CD4-positive, alpha-beta memory T cell (primary cell): ENCODE measurements at places on chromosomes 5 and 9.

GRCh38 chr5:181229996-181230395 lies 6.9 kb downstream of the TRIM41 start:
- no peak for DNase-seq

GRCh38 chr5:67903656-67904055 lies 311.9 kb upstream of the PIK3R1 start:
- DNase-seq: no peak

DNA sequence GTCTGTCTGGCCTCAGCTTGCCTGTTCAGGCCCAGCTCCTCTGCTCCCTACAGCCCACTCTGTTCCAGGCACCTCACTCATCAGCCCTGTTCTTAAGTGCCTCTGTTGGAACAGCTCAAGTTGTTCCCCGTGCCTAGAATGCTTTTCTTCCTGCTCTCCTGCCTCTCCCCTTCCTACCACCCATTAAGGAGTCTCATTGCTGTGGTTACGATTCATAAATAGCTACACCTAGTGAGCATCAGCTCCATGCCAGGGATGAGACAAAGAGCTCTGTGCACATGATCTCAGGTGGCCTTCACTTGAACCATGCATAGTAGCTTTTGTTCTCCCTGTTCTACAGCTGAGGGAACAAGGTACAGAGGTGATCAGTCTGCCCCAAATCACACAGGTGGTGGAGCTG lies 54.3 kb downstream of the PSD2 start:
- DNase-seq: no peak

DNA sequence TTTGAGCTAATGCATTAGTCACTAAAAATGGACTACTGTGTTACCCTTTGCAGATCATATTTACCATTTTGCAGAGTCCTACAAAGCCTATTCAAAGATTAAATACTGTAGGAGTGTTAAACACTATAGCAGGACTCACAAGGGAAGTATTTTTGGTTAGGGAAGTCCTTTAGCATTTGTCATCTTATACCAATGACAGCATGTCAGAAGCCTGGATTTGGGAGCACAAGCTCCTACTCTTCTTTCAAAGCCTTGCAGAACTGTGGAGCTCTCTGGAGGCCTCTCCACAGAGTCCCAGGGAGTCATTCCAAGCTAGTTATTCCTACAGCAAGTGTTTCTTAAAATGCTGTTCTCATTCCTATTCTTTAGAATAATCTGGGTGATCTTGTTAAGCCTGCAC lies 288.8 kb downstream of the PIK3R1 start:
- no peak for DNase-seq

GRCh38 chr9:31799953-31800609 lies 584.4 kb upstream of the ACO1 start:
- no peak for DNase-seq

- no peak for DNase-seq
Observed at GRCh38 chr5:149154650-149155049, 13.4 kb downstream of the ABLIM3 start.

GRCh38 chr5:34038838-34039237 lies 4.2 kb downstream of the C1QTNF3 start:
- DNase-seq: no peak

GRCh38 chr5:158648631-158649030 lies 451.1 kb downstream of the EBF1 start:
- no peak for DNase-seq

- no peak for DNase-seq
Observed at GRCh38 chr5:1484730-1485578, 38.8 kb downstream of the LPCAT1 start.

- DNase-seq: no peak
Observed at GRCh38 chr5:18113721-18114120, 479.5 kb downstream of the TAF11L14 start.

GRCh38 chr9:95727947-95728520 lies 147.5 kb upstream of the ERCC6L2 start:
- no peak for DNase-seq

- no peak for DNase-seq
Observed at GRCh38 chr5:104345222-104346016, 782.8 kb upstream of the NUDT12 start.

DNA sequence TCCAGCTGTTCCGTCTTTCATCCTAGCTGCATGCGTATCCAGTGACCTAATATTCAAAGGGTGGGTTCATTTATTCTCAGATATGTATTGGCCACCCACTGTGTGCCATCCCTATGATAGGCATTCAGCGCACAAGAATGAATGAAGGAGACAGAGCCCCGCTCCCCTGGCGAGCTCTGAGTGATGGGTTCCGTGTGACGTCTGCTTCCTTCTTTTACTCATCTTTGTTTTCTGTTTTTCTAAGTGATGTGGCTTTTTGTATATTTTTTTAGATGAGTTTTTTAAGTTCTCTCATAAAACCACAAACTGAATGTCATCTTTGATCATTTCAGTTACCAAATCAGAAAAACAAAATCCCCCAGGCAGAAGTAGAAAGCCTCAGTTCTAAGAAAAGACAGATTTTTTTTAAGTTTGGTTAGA lies 168.3 kb upstream of the OTULINL start:
- peak; percentile 74 for DNase-seq
